ENCODE measurements at places on chromosomes 3 and 15.

DNA sequence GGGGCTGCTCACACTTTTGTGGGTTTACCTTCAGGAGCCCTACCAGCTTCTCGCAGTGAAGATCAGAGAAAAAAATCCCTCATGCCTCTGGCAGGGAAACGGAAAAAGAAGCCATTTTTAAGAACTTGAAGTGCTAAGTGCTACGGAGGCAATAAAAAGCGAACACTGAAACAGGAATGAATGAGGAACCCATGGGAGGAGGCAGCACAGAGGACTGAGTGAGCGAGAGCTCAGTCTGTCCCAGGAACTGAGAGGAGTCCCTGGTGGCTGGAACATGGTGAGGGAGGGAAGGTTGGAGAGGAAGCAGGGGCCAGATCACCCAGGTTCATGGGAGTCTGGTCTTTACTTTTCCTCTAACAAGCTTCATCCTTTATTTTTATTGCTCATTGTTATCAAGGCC lies 228.1 kb upstream of the PROK2 start:
- no peak for DNase-seq

DNA sequence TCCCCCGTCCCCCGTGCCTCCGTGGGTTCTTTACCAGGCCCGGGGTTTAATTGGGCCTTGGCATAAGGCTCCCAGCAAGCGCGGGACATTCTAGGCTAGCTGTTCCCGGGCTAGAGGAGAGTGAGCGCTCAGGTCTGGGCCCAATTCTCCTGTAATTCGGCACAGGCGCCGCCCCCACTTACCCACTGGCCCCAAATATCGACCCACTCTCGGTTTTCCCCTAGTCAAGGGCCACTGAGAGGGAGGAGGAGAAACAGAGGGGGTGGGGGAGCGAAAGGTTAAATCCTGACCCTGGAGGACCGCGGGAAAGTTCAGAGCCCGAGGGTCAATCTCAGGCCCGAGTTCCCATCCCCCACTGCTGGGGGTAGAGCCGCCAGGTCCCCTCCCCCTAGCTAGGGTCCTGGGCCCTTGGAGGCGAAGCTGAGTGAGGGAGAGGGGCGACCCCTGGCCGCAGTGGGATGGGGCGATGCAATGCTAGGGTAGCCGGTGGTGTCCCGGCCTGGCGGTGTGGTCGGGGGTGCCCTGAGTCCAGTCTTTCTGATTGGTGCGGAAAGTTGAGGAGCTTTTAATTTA lies 8.5 kb upstream of the ONECUT1 start:
- no peak for DNase-seq

- DNase-seq = no peak
Measured at GRCh38 chr3:10432931-10433330, 72.5 kb downstream of the ATP2B2 start.

DNA sequence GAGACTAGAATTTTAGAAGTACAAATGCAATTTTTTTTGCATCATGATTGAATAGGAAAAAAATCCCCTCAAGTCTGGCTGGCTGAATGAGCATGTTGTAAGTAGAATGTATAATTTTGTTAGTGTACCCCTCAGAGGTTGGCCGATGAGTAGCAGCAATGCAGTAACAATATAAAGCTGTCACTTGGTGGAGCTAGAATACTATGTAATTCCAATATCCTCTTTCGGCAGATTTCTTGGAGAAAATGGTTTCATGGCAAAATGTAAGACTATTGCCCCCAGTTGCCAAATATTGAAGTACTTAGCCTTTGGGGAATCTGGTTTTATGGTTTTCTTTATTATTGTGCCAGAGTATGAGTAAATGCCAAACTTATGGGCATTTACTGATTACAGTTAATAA lies 39.8 kb upstream of the SGO1 start:
- no peak for DNase-seq

- no peak for DNase-seq
Measured at GRCh38 chr3:29922992-29923746, 642.3 kb downstream of the RBMS3 start.

DNA sequence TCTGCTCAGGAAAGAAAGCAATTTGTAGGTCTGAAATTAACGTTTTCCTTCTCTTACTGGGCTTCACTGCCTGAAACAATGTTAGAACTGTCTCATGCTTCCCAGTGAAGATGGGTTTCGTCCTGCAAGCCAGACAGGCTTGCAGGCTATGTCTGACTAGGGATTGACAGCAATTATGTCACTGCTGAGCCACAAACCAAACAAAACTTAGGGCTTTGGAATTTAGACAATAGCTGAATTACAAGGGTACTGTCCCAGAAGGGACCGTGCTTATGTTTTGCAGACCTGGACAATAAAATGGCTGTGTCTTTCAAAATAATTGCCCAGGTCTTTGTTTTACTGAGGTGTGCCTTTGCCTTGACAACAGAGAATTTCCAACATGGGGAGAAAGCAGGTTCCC lies 46.3 kb upstream of the CCDC80 start:
- no peak for DNase-seq

DNA sequence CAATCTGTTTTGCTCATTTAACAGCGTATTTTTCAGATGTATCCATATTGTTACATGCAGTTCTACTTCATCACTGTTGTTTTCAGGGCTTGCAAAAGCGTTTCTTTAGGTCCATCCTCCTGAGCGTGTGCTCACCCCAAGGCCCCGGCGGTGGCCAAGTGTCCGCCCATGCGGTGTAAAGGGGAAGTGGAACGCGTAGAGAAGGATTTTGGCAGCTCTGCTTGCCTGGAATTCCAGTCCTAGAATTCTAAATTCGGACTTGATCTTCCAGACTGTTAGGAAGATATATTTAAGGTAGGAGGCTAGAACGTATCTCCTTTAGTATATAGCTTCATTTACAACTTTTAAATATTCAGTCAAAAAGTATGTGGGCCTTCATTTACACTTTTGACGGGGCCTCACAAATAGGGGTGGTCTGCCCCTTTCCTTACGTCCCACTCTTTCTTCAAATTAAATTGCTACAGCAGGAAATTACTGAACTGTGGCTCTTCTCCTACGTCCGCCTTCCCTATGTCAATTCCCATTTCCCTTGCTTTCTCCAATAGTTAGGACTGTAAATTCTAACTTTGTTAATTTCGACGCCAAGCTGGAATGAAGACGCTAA lies 609 bp upstream of the TBC1D23 start:
- DNase-seq = no peak

GRCh38 chr15:41494922-41495735 lies 1.5 kb downstream of the ITPKA start:
- no peak for DNase-seq

GRCh38 chr3:64554096-64554920 lies 133.5 kb downstream of the ADAMTS9 start:
- DNase-seq = no peak

- DNase-seq = no peak
Measured at GRCh38 chr3:1962396-1963088, 136.1 kb upstream of the CNTN4 start.

GRCh38 chr3:30006111-30006510 lies 600.3 kb upstream of the TGFBR2 start:
- no peak for DNase-seq

DNA sequence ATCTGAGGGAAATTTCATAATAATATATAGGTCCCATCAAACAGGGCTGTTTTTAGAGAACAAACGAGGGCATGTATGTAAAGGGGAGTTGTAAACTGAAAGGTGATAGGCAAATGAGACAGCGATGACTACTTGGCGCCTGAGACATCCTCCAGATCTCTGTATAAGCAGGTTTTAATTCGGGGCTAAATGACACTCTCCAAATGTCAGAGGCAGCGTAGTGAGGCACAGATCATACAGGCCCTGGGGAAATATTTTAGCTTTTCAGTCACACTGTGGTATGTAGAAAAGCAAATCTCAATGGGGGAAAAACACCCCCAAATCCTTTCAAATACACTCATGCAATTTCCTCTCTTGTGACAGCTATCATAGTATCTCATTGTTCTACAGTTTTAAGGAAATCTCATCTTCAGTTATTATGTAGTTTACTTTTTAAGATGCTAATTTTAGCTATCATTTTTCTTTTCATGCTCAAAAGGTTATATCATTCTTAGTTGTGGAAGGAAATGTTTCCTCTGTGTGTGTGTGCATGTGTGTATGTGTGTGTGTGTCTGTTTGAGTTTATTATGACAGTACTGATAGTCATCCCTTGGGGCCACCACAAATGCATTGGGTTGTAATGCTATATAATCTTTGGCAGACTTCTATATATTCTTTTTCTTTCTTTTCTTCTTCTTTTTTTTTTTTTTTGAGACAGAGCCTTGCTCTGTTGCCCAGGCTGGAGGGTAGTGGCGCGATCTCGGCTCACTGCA lies 1.1 kb downstream of the TPRG1 start:
- DNase-seq = no peak

DNA sequence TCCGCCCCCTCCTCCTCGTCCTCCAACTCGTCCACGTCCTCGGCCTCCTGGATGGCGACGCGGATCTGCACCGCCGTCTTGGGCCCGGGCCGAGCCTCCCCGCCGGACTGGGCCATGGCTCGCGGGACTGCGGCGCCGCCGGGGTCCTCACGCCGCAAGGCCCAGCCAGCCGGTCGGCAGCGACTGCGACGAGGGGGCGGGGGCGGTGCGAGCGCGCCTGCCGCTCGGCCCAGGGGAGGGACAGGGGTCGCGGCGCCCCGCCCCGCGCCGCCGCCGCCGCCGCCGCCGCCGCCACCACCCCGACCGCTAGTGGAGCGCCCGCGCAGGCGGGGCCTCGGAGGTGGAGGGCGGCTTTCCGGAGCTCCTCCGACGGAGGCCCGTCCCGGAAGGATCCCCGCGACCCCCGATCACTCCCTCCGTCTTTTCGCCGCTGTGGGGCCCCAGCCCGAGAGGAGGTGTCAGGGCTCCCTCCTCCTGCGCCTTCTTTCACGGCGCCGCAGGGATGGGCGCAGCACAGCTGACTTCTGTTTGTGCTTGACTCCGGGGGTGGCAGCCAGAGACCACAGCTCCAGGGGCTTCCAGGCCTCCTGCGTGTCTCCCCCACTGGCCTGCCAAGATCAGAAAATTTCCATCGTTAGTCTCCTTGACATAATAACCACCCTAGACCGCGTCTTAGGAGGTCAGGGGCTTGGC lies at the start of gene LARP6:
Gene LARP6 (minus strand): TSS at position 185 of the 693 bp plus-strand sequence. CDS start 69 bp downstream, at position 116.
- no peak for DNase-seq

GRCh38 chr15:78790027-78790426 lies 21.2 kb downstream of the ADAMTS7 start:
- no peak for DNase-seq

DNA sequence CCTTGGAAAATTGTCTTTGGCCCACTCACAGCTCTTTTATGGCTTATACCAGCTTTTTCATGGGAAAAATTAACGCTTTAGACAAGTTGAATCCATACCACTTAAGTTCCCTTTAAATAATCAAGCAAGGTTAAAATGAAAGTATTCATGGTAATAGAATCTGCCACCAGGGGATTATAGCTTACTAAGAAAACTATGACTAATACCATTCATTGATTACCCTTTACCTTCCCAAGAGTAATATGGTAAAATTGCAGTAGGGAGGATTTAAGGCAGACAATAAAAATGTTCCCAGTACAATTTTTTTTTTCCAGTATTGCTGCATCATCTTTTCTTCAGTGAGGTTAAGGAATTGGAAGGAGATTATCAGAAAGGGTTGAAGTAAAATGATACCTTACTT lies 641.1 kb upstream of the NAALADL2 start:
- no peak for DNase-seq

DNA sequence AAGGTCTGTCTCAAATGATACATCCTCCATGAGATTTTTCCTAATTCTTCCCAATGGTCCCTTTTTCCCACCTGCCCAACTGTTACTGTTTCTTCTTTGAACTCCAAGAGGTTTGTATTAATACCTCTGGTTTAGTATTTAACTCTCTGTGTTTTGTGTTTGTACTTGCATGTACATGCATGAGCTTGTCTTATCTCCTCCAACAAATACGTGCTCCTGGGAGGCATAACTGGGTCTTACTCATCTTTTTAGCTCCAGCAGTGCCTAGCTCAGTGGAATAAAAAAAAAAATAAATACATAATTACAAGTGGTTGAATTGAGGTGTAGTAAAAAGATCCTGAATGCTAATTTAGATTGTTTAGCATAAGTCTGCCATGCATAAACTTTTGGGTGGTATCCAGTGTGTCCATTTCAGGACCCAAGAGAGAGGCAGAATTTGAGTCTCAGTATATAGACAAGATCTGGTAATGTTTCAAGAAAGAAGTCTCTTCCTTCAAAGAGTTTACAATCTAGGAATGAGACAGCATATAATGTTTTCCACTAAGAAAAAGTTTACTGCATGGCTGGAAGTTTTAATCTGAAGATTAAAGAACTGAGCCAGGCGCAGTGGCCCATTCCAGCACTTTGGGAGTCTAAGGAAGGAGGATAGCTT lies 1.7 kb upstream of the LYSMD2 start:
- DNase-seq = no peak

All from activated T-helper 1 cell treated with anti-CD3 and anti-CD28 coated beads, Interleukin-2, amount 50 U/mL, for 16 hours (primary cell).